ENCODE measurements at places on chromosomes 6 and 20.

GRCh38 chr6:168988280-168988679 lies 265.4 kb downstream of the THBS2 start:
- no peak for DNase-seq

DNA sequence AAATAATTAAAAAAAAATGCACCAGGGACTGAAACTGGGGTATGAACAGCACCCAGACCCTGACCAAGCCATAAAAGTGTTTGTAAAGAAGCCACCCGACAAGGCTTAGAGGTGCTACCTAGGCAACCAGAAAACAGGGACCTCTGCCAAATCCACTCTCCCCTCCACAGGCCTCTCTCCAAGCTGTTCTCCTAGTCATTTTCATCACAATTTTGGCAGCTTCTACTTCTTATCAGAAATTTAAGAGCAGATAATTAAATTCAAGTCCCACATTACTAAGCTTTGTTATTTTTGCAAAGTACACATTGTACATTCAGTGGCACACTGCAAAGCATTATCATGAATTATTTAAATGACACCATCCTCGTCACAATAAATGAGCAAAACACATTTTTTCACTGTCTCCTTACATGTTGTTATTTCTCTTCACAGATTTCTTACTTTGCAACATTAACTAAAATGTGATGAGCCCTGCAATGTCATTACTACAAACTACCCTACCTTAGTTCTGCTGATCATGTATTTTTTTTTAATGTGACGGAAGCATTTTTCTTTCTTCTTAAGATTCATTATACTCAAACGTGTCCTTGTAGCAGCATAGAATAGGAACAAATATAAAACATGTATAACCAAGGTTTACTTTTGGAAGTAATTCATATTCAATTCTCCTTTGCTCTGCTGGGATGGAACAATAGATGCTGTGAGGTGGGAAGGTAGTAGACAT lies 38.1 kb downstream of the ECT2L start:
- no peak for DNase-seq

DNA sequence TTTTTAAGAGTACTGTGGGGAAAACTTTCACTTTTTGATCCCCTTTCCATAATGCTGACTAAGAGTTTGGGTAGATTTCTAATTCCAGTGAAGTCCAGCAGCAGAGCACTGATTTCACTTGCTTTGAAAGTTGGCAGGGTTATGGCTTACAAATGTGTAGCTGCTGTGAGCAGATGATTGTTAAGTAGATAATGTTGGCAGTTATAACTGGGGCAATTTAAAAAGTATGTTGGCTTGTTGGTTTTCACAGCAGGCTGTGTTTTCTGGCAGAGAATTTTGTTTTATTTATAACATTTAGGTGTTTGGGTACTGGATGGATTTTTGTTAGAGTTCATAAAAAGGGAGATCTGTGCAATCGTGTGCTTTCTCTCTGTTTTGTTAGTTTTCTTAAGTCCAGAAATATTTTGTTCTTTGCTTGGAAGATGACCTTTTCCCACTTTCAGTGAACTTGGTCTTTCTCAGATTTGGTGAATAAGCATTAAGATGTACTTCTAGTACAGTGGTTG lies 31.4 kb downstream of the AFDN start:
- DNase-seq = no peak

- no peak for DNase-seq
Observed at GRCh38 chr6:30238178-30238795, 25.1 kb upstream of the TRIM26 start.

DNA sequence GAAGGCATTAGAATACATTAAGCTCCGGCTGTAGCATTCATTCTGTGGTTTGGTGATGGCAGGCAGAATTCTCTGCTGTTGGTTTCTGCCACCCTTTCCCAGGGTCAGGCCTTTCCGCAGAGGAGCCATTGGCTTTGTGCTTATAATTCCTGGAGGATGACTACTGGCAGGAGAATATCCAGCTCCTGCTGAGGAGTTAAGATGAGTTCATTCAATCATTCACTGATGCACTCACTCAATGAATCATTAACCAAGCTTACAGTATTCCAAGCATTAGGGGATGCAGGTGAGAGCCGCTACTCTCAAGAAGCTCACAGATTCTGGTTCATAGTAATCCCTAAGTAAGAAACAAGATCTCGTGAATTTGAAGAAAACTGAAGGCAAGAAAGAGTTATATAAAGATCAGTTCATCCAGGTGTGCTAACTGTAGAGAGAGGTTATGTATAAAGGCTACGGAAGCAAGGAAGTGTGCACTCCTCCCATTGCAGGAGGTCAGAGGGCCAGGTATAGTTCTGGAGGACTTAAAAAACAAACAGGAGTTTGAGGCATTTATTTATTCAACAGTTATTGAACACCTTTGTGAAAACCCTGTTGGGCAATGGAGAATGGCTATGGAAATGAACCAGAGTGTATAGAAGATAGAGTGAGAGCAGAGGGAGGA lies 75.5 kb downstream of the HMGN3 start:
- no peak for DNase-seq

GRCh38 chr20:50982363-50982762 lies 23.7 kb downstream of the MOCS3 start:
- DNase-seq = no peak

GRCh38 chr20:1443085-1443484 lies 23.6 kb downstream of the NSFL1C start:
- no peak for DNase-seq

DNA sequence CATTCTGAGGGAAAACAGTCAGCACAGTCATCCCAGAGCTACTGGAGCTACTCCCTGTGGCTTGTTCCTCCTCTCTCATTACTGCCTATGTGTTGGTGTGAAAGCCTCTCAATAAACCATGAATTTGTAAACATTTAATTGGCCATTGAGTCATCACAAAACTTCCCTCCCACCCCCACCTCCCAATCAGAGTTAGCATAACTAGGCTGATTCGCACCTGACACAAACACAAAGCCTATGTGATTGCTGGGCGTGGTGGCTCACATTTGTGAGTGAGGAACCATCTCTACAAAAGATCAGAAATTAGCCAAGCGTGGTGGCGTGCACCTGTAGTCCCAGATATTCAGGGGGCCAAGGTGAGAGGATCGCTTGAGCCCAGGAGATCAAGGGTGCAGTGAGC lies 17.1 kb upstream of the SNTA1 start:
- DNase-seq = no peak

DNA sequence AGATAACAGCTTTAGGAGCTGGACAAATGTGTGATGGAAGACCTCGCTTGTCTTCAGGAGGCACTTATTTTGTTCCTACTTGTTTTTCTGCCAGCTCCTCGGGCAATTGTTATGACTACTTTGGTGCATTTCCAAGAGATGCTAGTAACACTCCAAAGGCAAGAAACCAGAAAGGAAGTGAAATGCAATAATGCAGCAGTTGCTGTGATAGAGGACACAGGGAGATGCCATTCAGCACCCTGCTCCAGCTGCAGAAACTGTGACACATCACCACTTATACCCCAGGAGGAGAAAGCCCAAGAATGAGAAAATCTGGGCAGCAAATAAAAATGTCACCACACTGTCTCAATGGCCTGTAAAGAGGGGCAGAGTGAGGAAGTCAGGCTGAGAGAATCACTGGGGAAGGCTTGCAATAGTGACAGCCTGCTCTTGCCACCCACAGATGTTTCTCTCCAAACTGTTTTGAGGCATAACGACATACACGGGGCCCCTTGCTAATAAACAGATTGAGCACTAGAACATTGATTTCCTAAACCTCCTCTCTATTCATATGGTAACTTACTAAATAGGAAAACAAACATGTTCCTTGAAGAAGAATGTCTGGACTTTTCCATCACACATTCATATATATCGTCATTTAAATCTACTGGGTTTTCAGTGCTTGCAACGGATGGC lies 231.0 kb upstream of the PRND start:
- DNase-seq = no peak

All from GM18507 (cell line).